ENCODE measurements at places on chromosomes 4 and X.

DNA sequence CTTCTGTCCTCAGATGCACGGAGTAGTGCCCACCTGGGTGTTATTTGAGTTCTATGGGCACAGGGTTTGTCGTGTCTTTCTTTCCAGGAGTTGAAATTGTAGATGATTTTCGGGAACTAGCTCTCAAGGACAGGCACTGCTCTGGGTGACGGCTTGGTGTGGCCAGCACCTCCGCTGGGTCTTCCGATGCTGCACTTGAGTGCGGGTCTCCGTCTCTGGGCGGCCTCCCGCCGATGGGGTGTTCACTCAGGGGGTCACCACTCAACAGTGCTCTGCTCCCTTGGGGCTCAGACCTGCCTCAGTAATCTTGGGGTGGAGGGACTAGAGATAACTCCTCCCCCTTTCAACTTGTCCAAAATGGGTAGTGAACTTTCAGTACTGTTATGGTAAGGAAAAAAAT is 2.5 kb downstream of the ZFP92 start:
- DNase-seq: no peak

GRCh38 chr4:72604324-72604723 is 35.3 kb upstream of the ADAMTS3 start:
- DNase-seq: no peak

DNA sequence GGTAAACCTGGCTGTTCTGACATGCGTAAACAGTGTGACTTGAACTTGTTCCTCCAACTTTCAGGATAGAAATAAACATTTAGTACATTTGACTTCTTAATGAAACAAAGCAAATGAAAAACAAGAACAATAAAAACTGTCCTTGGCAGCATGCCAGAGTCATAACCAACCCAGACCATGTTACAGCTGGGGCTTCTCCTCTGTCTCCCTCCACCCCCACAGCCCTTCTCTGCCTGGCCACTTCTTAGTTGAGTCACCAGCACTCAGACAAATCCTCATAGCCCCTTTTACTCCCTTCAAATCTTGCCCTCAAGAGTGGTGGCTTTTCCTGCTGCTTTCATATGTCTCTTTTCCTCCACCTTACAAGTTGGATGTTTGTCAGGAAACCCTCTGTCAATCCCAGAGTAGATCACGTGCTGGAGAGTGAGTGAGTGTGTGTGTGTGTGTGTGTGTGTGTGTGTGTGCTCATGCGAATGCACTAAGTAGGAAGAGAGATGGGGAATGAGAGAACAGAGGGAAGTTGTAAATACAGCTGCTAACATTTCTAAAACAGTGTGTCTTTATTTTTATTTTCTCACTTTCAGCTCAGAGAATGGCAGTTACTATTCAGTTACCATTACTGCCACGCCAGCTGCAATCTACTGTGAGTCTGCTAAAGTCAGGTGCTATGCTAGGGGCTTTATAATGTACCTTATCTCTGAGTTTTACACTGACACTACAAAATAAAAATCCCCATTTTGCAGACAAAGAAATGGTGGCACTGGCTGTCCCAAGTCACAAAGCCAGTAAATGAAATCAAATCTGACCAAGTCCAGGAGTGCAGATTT is 15.0 kb downstream of the SCARB2 start:
- DNase-seq: peak; percentile 84

DNA sequence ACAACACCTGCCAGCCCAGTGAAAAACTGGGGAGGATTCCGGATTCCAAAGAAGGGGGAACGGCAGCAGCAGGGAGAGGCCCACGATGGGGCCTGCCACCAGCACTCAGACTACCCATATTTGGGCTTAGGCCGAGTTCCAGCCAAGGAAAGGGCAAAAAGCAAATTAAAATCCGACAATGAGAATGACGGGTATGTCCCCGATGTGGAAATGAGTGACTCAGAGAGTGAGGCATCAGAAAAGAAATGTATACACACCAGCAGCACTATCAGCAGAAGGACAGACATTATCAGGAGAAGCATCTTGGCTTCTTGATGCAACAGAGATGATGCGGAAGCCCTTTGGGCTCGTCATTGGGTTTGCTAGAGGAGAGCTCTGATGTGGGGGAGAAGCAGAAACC is 62.4 kb downstream of the JADE1 start:
- no peak for DNase-seq

DNA sequence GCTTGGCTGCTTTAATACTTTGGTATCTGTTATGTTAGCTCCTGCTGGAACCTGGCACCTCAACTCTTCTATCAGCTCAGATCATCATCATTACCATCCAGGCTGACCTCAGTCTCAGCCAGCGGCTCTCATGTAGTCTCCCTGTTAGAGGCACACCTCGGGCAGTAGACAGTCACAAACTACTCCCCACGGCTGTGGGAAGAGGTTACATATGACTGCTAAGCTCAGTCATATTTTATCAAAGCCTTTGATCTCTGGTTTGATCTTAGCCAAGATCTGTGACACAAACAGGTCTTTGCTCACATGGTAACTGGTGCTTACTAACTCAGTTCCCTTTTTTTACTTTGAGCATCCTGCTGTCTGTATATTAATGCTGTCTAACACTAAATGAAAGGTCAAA is 384.9 kb downstream of the CENPC start:
- DNase-seq: peak; percentile 10

DNA sequence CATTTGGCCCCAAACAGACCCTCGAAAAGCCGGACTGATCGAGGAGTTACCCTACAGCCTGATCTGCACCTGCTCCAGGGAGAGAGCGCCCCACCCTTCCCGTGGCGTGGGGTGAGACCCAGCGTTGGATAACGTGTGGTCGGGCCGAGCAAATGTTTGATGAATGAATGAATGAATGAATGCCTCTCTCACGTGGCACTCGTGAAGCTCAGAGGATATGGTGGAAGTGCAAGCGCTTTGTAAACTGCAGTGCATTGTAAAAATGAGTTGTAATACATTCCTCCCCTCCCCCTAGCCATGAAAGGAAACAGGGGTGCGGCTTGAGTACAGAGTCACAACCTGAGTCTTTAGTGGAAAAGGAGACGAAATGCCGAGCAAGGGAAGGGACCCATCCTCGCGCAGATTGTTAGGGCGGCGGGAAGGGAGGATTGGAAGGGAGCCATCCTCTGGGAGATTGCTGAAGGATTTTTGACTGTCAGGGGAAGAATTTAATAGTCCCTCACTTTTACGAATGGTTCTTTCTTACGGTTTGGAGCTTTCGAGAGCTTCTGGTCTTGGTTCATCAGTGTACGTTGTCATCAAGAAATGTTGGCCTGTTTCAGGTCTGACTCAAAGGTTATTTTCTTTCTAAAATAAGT is 772 bp upstream of the FBXW7 start:
- DNase-seq: peak; percentile 51

GRCh38 chr4:48483006-48483776 is at the start of gene SLC10A4:
SLC10A4 (plus strand) TSS chr4:48483343; CDS start chr4:48483562, 219 bp downstream.
- DNase-seq: no peak

DNA sequence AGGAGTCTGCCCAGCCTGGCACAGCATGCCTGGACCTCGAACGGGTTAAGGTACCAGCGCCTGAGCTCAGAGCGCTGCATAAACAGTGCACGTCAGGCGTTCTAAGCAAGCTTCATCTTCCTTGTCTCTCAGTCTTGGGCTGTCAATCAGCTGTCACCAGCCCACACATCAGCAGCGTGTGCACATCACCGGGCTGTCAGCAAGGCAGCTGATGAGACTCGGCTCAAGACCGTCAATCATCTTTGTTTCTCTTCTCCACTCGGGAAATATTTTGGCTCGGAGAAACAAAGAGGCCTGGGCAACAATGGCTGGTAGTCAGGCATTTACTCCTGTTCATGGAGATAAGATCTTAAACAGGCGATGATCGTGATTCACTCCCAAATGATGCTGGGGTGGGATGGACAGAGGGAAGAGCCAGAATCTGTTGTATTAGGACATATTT is 141.3 kb downstream of the LDB2 start:
- DNase-seq: no peak

DNA sequence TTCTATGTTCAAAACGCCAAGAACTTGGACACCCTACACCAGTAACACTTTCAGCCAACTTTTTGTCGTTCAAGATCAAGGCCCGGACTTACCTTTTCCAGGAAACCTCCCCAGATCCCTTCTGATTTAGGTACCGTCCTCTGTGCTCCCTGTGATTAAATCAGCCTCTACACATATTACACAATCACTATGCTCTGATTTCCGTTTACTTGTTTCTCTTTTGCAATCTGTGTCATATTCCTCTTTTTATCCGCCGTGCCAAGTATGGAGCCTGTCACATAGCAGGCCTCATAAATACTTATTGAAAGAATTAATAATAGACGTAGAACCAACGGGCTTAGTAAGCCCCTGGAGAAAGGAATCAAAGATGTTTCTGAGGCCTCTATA is 722 bp upstream of the TMEM33 start:
- DNase-seq: no peak

- DNase-seq: no peak
Measured at GRCh38 chr4:165204462-165204830, 2.9 kb upstream of the KLHL2 start.

DNA sequence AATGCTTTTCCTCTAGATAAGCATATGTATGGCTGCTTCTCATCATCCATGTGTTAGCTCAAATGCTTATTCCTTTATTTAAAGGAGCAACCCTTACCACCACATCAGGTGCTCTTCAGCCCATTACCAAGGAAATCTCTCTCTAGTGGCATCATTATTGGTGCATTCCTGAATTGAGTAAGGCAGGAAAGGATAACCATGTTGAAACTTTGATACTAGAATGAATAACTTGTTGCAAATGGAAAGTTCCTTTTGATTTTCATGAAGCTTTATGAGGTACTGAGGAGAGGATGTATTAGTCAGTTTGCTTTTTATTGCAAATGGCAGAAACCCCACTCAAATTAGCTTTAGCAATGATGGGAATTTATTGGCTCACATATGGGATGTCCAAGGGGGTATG is 212.3 kb upstream of the FGF13 start:
- no peak for DNase-seq

DNA sequence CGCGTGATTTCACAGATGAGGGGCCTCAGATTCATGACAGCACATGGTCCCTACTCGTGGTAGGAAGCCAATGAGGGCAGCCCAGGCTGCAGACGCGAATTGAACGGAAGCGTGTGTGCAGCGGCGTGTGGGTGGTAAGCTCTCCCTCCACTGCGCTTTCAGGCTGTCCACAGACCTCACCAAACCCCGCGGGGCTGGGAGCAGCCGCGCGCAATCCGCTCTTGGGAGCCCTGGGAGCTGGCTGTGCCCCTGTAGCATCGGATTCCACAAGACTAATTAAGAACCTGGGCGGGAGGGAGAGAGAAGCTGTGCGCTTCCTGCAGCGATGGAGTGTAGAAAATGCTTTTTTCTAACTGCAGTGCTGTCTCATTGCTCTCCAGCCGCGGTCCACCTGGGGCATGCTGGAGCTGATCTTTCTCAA is 134.9 kb downstream of the STOX2 start:
- DNase-seq: no peak

DNA sequence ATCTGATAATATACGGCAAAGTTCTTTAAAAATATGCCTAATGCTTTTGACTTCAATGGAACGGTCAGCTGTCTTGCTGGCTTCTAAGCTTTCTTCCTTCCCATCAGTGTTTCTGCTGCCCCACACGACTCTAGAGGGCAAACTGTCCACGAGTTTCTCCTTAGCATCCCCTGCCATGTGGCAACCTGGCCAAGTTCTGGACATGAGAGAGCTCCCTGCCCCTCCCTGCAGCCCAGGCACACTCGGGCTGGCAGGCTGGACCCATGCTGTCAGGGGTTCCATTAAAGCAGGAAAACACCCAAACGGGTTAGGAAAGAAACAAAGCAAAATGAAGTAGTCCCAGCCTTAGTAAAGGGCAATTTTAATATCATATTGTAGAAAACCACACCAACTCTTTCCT is 38.8 kb downstream of the KDR start:
- DNase-seq: no peak

DNA sequence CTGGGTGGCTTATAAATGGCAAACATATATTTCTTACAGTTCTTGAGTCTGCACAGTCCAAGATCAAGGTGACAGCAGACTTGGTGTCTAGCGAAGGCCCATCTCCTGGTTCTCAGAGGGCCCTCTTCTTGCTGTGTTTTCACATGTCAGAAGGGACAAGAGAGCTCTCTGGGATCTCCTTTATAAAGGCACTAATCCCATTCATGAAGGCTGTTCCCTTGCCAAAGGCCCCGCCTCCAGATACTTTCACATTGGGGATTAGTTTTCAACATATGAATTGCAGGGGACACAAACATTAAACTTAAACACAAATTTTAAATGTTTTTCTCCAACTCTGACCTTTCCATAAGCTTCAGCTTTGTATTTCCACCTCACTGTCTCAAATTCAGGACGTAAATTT is 1135.0 kb upstream of the TENM3 start:
- DNase-seq: no peak

GRCh38 chrX:152941328-152942076 is 43.6 kb downstream of the ZNF185 start:
- peak; percentile 86 for DNase-seq

- no peak for DNase-seq
Measured at GRCh38 chr4:39591290-39591689, 47.4 kb downstream of the SMIM14 start.

- no peak for DNase-seq
Measured at GRCh38 chr4:41205130-41205529, 9.2 kb downstream of the APBB2 start.

GRCh38 chrX:154529206-154529612 is 13.2 kb upstream of the FAM3A start:
- no peak for DNase-seq

DNA sequence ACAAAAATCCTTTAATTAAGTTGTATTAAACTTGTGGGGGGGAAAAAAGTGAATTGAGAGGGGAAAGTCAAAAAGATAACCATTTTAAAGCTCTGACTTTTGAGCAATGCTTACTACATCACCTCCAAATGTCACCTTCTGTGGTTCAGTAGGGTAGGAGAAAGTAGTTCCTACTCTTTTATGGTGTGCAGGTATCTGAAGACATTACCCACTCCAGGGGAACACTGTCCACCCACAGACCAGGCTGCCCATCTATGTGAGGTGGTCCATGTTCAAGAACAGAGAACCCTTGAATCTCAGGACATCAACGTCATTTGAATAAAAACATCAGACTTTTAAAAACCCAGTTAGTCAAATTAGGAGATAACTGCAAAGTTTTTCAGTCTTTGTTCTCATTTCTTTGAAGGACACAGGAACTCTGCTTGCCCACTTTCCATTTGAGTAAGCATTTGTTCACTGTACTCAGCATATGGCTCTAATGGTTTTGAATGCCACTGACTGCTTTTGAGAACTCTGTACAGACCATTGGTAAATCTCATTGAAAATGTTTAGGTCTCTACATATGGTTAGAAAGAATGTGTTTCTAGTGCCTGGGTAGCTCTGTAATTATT is 18.4 kb downstream of the NMU start:
- DNase-seq: no peak

DNA sequence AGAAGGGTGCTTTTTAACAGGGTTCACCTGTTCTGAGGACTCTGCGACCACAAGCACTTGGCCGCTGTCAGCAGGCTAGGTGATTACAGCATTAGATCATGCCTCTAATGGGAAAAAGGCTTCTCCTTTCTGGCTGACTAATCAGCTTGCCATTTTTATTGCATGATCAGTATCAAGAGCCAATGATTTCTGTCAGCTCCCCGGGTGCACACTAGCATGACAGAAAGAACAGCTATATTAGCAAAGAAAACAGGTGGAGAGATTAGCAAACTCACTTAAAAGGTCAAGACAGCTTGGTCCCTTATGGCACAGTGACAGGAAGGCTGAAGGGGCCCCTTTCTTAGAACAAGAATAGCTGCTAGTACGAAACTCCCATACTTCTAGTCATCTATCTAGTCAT is 170.0 kb downstream of the SMIM20 start:
- DNase-seq: no peak

GRCh38 chr4:125091101-125091500 is 223.7 kb upstream of the FAT4 start:
- DNase-seq: no peak

GRCh38 chr4:7564242-7564641 is 129.5 kb upstream of the PSAPL1 start:
- DNase-seq: no peak

- no peak for DNase-seq
Measured at GRCh38 chr4:35800669-35801068, 443.6 kb downstream of the ARAP2 start.

Measured in NCI-H2171 treated with DMSO at 0.1 percent for 48 hours (cell line).